ENCODE measurements at places on chromosomes 3 and 15.
A peak's percentile ranks its signal among the peaks of the same experiment; 100 is the strongest.

- DNase-seq: peak; percentile 20
Measured at GRCh38 chr15:96409215-96410138, 79.0 kb downstream of the NR2F2 start.

DNA sequence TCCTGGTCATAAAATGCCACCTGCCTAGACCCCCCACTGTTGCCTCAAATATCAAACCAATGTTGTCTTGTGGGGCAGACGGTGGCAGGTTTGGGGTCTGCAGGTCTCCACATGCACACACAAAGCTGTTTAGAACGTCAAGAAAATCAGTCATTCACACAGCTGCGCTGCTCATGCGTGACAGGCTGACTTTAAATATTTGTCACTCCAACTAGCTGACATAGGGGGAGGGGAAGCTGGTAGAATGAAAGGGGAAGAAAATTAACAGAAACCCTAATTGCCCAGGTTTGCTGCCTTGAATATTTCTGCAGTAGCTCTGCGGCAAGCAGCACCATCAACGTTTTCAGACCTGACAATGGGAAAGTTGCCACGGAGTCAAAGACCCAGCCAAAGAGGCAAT is 201.8 kb downstream of the ABHD5 start:
- DNase-seq: no peak

GRCh38 chr15:58467121-58467721 is 35.4 kb downstream of the LIPC start:
- no peak for DNase-seq

DNA sequence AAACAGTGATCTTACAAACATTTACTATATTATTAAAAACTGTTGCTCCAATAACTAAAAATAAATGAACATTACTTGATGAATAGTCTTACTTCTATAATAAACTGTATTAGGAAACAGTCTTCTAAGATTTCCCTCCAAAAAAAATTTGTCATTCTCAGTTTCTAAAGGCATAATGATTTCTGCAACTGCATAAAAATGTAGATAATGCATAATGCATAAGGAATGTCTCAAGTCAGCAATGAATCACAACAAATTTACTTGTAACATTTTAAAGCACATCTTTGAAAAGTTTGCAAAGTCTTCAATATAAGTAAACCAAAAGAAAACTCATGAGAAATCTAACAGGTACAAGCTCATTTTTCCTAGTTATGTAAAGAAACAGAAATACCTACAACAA is 113.5 kb downstream of the VPS13C start:
- DNase-seq: peak; percentile 53

GRCh38 chr3:54028372-54028771 is 94.0 kb upstream of the CACNA2D3 start:
- no peak for DNase-seq

- DNase-seq: peak; percentile 50
Measured at GRCh38 chr3:125556314-125556713, 36.3 kb upstream of the SNX4 start.

- DNase-seq: peak; percentile 60
Measured at GRCh38 chr3:110391640-110392395, 679.8 kb upstream of the NECTIN3 start.

DNA sequence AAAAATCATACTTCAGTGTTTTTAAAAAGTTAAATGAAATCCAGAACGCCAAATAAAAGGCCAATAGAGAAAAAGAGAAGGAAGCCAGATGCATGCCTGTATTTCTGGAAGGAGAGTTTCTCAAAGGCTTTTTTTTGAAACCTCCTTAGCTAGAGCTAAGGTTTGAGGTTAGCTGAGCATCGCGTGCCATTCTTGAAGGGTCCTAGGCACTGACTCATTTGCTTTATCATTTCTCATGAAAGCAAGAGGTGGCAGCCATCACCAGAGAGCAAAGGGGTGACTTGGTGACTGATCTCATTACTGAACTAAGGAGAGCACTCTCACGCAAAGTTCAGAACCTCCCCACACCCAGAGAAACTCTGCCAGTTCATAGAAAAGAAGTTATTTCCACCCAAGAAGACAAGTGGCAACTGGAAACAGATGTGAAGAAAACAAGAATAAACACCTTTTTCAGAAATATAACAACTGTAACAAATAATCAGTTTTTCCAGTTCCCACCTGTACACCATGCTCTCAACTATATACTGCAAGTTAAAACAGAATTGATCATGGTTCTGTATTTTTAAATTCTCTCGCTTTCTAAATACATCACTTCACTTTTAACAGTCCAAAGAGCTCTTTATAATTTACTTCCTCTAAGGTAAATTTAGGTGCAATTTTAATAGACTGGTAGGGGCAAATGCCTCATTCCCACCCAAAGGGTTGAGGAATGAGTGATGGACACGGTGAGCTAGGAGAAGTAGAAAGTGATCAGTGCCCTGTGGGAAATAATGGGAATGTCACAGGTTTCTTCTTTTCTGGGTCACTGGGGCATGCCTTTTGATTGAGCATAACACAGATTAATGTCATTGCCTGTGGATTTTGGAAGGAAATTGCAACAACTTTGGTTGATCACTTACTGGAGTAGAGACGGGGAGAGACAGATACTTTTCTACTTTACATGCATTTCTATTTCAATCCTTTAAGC is 24.7 kb downstream of the GPR15 start:
- peak; percentile 25 for DNase-seq

DNA sequence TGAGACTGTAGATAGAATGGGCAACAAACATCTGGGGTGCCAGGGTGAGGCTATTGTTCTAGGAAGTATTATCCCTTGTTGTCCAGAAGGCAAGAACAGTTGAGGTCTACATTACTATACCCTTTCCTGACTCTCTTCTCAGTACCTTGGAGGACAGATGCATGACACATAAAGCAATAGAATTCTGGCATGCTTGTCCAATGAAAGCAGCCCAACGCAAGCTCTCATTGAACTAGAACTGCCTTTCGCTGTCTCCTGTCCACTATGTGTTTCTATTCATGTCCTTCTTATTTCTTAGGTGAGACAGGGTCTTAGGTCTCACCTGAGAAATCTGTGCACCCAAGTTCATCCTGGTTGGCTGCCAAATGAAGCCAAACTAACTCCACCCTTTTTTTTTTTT is 68.6 kb downstream of the TGFBR2 start:
- DNase-seq: no peak

- DNase-seq: no peak
Measured at GRCh38 chr3:108669208-108669607, 79.7 kb downstream of the DZIP3 start.

DNA sequence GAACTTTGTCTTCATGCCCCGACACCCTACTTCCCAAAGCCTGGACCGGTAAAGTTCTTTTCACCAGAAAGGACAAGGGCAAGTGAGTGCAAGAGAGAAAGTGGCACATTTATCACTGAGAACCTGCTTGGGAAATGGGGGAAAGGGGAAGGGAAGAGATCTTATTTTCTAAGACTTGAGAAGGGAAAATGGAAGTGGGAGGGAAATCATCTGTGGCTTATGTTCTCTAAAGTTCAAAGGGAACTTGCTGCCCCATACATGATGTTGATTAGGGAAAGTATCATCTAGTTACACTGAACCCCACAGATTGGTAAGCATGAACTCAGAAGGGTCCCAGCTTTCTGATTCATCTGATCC is 199.5 kb upstream of the LPP start:
- DNase-seq: no peak

GRCh38 chr15:79632457-79632856 is 200.3 kb downstream of the MINAR1 start:
- DNase-seq: no peak

DNA sequence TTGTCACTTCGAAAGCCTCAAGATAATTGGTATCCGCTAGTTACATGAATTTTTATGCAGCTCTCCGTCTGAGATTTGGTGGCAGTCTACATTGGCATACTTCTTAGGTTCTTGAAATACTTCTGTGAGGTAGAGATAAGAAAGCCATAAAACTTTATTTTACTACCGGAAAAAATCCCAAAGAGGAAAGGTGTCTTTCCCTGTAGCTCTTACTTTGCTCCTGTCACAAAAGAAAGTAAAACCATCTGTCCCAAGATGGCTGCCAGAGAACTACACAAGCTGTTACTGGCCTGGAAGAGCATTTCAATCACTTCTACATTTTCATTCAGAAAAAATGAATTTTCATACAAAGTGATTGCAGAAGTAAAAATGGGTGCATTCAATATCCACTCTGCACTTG is 214.8 kb upstream of the ST8SIA2 start:
- no peak for DNase-seq

GRCh38 chr3:194102436-194102835 is 33.5 kb upstream of the HES1 start:
- DNase-seq: no peak

DNA sequence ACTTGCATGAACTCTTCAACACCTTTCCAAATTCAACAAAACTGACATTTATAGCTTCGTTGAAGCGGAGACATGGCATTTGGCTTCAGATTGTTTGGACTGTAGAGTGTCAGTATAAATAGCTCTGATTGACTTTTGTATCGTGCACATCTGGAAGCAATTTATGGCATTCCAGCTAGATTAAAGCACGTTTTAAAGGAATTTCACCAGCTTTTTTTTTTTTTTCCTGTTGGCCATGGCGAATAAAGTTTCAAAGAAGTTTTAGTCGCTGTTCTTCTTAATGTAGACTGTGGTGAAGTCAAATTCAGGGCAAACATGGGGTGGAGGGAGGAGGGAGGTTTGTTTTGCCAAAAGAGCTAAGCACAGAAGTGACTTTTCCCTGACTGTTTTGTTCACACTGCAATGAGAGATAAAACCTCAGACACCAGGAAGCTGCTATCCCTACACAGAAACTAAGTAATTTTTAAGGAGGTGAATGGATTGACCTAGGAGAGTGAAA is 391.0 kb upstream of the RARB start:
- DNase-seq: peak; percentile 26

GRCh38 chr15:42456971-42457370 is 34.0 kb downstream of the ZNF106 start:
- peak; percentile 72 for DNase-seq

DNA sequence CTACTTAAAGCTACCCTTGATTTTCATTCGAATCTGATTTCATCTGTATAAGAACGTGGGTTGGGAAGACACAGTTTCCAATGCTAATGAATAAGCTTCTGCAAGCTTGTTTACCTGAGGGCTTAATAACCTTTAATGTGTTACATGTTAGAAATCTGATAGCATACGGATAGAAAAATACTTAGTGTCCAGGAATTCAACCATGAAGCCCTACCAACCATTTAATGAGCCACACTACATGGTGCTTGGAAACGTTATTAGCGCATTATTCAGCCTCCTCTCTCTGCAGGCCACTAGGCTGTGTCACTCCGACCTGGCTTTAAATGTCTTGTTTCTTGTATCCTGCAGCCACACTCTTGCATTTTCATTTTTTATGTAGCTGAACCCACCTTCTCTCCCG is 1.6 kb downstream of the FAM81A start:
- DNase-seq: no peak

- no peak for DNase-seq
Measured at GRCh38 chr15:70379134-70379533, 281.4 kb upstream of the TLE3 start.

DNA sequence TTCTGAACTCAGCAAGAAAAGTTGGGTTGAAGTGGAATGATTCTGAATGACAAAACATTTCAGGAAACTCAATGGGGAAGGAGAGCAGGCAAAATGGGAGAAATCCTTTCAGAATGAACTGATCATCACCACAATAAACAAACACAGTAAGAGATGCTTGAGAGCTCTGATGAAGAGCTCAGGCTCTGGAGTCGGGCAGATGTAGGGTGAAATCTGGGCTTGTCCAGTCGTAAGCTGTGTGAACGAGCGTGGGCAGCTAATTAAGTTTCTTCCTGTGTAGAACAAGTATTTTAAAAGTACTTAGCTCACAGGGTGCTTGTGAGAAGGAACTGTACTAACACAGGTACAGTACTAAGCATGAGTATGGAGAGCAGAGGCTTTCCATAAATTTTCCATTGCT is 406.2 kb downstream of the FOXP1 start:
- DNase-seq: no peak

DNA sequence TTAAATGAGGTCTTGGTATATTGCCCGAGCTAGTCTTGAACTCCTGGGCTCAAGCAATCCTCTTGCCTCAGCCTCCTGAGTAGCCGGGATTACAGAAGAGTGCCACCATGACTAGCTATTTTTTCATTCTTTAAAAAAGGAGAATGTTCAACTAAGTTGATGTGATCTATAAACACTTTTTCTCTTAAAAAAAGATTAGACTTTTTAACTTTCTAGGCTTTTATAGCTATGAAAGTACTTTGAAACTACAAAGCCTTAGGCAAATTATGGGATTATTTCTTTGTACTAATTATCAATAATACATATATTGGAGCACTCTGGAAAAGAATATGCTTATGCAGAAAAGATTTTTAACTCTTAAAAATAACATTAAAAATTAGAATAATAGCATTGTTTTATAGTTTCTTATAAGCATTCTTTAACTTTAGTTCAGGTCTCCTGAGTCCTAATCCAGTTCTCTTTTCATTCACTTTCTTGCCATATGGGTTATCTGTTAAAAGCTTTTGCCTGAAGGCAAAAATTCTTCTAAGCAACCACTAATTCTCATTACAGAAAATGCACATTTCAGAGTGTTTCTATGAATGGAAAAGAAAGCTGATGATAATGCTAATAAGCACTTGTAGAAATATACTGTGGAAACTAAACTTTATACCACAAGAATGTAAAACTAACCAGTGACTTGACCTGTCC is 87.8 kb downstream of the DPPA2 start:
- no peak for DNase-seq

DNA sequence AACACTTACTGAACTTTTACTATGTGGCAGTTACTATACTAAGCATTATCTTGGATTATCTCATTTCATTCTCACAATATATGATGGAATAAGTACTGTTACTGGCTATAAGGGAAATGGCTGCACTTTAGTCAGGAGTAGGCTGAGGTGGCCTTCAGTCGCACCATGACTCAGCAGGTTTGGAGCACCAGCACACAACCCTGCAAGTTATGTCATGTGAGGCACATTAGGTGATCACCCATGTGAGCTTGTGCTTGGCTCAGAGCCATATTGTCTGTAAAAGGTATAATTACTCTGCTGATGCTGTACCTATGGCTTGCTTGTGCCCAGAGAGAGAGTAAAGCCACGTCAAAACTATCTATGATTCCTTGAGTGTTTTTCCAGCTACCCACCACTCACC is 54.1 kb upstream of the TIPARP start:
- no peak for DNase-seq

- no peak for DNase-seq
Measured at GRCh38 chr3:12560505-12561190, 3.8 kb downstream of the MKRN2 start.

GRCh38 chr15:27965546-27965945 is 133.6 kb downstream of the OCA2 start:
- no peak for DNase-seq

- DNase-seq: peak; percentile 87
Measured at GRCh38 chr15:90419738-90420406, 31.8 kb downstream of the IQGAP1 start.

GRCh38 chr3:16102187-16102561 is 72.3 kb upstream of the GALNT15 start:
- no peak for DNase-seq

- DNase-seq: no peak
Measured at GRCh38 chr3:37764586-37764985, 97.1 kb upstream of the CTDSPL start.

- peak; percentile 17 for DNase-seq
Measured at GRCh38 chr3:99344216-99344615, 294.2 kb upstream of the COL8A1 start.
